ENCODE measurements at places on chromosomes 3 and 15.

DNA sequence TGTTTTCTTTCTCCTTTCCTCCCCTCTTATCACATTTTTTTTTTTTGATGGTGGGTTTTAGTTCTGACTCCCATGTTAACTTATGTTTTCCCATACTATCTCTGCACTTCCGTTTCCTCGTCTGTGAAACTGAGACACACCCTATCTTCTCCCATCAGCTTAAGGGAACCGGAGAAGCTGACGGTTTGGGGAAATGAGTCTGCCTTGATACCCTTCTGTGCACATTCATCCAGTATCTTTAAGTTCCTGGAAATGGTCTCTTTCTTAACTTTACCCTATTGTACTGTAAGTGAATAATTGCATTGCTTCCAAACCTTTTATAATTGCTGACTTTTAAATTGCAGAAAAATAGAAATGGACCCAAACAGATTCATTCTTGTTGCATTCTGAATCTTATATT is 26.2 kb upstream of the CFAP161 start:
- DNase-seq = no peak

- no peak for DNase-seq
These were observed 187.4 kb downstream of the OPA1 start for GRCh38 chr3:193780397-193780796.

- DNase-seq = no peak
These were observed 221.5 kb downstream of the ULK4 start for GRCh38 chr3:41740374-41740886.

- DNase-seq = no peak
These were observed 37.7 kb upstream of the TRAK1 start for GRCh38 chr3:42053476-42053875.

DNA sequence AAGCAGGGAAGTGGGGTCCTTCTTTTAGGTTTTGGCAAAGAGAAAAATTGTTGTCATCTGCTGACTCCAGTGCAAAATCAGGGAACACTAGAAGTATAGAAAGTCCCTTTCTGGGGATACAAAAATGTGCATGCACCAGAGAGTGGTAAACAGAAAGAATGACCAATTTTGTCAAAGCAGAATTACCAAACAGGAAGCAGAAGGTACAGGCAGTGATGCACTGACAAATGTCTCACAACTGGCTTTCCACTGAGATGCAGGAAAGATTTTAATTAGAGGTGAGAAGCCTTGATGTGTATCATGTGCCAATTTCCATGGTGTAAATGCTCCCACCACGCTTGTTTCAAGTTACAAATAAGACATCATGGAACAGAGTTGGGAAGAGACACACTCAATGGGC is 66.0 kb downstream of the TRIM69 start:
- no peak for DNase-seq

GRCh38 chr15:53404930-53405493 is 354.5 kb downstream of the WDR72 start:
- DNase-seq = no peak

- DNase-seq = no peak
These were observed 24.4 kb upstream of the ABHD10 start for GRCh38 chr3:111954228-111954990.

DNA sequence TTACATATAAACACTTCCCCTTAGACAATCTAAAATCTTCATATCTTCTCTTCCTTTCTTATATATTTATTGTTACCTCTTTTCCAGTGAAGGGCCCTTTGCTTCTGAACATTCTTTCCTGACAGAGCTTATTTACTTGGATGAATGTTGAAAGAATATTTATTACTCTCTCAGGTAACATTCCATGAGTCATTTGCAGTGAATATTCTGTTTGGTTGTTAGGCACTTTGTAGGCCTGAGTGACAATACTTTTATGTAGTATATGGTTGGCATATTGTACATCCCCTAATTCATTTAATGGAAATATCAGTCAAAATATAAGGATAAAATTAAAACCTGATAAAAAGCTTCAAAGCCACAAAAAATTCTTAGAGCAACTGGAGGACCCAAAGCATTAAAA is 260.9 kb upstream of the KCNMB2 start:
- no peak for DNase-seq

DNA sequence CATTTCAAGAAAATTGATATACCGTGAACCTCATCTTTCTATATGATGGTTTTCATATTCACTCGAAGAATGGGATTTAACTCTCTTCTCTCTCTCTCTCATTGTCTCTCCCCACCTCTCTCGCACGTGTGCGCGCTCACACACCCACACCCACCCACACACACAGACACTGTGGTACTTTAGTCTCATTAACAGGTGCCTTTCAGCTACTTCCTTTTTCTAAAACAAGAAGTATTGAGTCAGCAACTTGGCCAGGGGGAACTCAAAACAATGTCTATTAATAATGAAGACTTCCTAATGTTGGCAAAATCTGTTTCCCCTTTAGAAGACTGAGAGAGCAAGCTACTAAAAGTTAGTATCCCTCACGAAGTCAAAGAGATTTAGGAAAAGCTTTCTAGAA is 150.7 kb downstream of the TMCO5A start:
- no peak for DNase-seq

DNA sequence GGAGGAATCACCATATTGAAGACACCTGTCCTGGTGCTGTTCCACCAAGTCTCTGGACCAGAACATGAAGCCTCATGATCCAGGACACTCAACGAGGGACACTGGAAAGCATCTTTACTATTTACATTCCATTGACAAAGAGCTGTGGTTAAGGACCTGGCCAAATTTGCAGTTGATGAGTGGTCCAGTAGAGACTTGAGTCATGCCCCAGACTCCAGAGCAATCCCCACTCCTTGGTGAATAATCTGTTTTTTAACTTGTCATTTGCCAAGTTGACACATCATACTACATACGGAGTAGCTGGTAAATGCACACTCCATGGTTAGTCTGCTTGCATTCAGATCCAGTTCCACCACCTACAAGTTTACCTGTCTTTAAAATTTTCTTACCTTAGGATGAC is 1.2 kb upstream of the COL6A6 start:
- no peak for DNase-seq

GRCh38 chr15:39937696-39938095 is 3.8 kb downstream of the EIF2AK4 start:
- DNase-seq = no peak

GRCh38 chr3:142087676-142088075 is 61.7 kb downstream of the TFDP2 start:
- DNase-seq = no peak

- no peak for DNase-seq
These were observed 216.2 kb upstream of the CHRNA7 start for GRCh38 chr15:31814082-31814481.

GRCh38 chr3:39808467-39809180 is 785 bp upstream of the MYRIP start:
- no peak for DNase-seq

DNA sequence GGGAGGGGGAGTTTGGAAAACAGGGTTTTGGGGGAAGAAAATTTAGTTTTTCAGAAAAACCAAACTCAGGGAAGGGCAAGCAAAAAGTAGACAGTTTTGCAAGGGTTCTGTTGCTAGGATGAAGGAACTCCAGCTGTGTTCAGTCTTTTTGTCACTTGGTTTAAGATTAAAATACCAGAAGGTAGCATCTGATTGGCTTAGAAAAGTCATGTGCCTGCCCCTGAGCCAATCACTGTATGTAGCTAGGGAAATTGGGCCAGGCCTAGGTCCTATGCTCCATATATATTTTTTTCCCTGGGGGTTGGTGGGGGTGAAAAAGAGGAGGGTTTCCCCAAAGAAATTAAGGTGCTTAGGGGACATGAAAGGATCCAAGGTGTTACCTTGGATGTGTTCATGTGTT is 24.3 kb downstream of the CLDN11 start:
- DNase-seq = no peak

- DNase-seq = no peak
These were observed 70.0 kb upstream of the CCDC39 start for GRCh38 chr3:180749322-180749721.

- DNase-seq = no peak
These were observed 3.0 kb downstream of the SNTN start for GRCh38 chr3:63655519-63655918.

DNA sequence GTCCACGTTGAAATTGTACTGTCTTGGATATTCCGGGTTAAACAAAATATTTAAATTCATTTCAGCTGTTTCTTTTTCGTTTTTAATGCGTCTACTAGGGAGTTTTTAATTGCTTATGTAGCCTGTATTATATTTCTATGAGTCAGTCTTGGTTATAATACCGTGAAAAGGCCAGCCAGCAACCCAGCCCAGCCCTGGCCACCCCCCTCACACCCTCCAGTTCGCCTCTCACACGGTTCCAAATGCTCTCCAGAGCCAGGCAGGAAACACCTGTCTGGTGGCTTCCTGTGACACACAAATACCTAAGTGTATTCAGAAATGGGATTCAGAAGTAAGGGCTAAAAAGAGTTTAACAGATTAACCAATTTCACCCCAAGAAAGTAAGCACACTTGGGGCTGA is 4.4 kb downstream of the SH3BP5 start:
- peak; percentile 40 for DNase-seq

Measured in CD4-positive, alpha-beta T cell treated with Interleukin-17A for 1 hour (primary cell).